ENCODE measurements at places on chromosomes 13 and 19. TPM values are rescaled to one million over a fixed set of nuclear protein-coding genes. Genes with fewer than 3 reads are reported as not detected.

GRCh38 chr19:50204811-50205675 lies 1.6 kb downstream of the MYH14 start:
- DNase-seq = no peak

- no peak for DNase-seq
These were observed 27.2 kb upstream of the FBL start for GRCh38 chr19:39873385-39873784.

GRCh38 chr13:43877766-43878165 lies 1.8 kb downstream of the CCDC122 start:
- DNase-seq = no peak

Gene PSPN
- 3.5 TPM for total RNA-seq

GRCh38 chr13:46170687-46171086 lies 11.3 kb downstream of the LCP1 start:
- DNase-seq = no peak

- DNase-seq = no peak
These were observed 3.0 kb upstream of the PRKD2 start for GRCh38 chr19:46719629-46720502.

- no peak for DNase-seq
These were observed 5.6 kb upstream of the DPF1 start for GRCh38 chr19:38229585-38230073.

Gene LILRB4
- total RNA-seq = 5.1 TPM

Gene SELENOV
- not detected for total RNA-seq

Gene IRGC
- total RNA-seq = not detected

Gene ZNF274
- total RNA-seq = 33.1 TPM

DNA sequence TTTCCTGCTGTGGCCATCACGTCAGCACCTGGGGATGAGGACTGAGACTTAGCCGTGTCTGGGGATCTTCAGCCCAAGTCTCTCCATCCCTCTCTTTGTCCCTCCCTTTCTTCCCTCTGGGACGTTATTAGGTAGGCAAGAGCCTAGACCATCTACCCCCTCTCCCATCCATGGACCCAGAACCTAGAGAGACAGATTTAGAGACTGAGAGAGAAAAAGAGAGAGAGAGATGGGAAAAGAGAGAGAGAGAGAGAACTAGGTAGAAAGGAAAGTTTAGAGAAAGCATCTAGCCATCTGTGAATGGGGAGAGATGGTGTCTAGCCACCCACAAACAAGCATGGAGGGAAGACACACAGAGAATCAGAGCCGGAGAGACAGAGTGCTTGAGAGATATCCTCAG lies 473 bp downstream of the KLK4 start:
- no peak for DNase-seq

Gene PCDH9
- total RNA-seq = 12.0 TPM

DNA sequence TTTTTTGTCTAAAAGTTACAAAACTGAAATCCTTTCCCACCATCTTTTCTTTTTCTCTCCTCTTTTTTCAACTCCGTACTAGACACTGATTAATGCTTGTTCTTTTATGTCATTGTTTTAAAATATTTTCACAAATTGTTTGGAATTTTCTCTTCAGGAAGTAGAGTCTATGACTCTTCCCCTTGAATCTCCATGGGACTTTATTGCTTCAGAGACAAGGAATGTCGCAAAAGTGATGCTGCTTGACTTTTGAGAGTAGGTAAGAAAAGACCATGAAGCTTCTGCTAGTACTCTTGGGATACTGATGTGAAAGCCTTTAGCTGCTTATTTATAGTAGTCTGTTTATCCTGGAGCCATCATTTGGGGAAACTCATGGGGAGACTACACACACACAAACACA lies 260.1 kb upstream of the SLC10A2 start:
- no peak for DNase-seq

Gene LPAR2
- total RNA-seq = 1.9 TPM

GRCh38 chr13:31011901-31012654 lies 79.6 kb downstream of the TEX26 start:
- no peak for DNase-seq

- no peak for DNase-seq
These were observed 26.5 kb downstream of the MED26 start for GRCh38 chr19:16601378-16602052.

Gene USHBP1
- total RNA-seq = 29.4 TPM

Gene ZNF211
- total RNA-seq = 17.5 TPM

Gene LRRC63
- total RNA-seq = not detected

DNA sequence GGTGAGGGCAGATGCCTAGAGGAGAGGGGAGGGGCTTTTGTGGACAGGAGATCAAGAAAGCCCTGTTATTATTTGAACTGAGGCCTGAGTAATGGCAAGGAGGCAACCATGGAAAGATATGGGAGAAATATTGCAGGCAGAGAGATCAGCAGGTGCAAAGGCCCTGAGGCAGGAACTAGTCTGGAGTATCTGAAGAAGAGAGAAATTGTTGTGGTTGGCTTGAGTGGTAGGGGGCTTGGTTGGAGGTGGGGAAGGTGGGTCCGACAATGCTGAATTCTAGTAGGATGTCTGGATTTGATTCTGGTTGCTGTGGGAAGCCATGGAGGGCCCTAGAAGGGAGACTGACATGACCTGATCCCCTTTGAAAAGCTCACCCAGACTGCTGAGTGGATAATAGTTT lies 2.4 kb upstream of the URI1 start:
- DNase-seq = no peak

Gene EXOC3L2
- 2.7 TPM for total RNA-seq

DNA sequence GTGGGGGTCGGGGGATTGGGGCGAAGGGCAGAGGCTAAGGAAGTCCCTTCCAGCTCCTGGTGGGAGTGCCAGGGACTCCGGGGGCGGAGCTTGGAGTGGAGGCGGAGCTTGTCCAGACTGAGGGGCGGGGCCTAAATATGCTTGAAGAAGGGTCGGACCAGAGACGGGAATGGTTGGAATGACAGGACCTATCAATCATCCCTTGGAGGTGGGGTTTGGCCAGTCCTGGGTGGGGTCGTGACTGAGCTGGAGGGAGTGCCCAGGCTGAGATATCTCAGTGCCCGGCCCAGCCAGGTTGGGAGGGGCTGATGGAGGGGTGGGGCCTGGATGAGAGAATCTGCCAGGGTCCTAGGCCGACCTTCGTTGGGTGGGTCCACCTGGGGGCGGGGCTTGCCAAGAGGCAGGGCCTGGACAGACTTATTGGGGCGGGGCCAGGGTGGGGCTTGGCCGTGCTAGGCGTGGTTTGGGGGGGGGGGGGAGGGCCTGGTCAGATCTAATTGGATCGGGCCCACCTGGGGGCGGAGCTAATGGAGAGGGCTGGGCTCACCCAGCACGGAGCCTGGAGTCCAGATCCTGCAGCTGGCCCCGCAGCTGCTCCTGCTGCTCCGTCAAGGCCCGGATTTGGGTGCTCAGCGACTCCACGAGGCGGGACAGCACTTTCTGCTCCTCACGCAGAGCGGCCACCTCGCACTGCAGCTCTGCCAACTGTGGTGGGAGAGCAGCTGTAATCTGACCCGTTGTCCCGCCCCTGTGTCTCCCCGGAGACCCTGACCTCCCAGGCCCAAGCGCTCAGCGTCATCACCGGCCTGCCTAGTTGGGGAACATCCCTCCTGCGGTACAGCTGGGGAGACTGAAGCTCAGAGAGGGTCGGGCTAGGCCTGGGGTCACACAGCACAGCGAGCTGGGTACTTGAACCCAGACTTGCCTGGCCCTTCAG lies 2.6 kb upstream of the WIZ start:
- DNase-seq = peak; percentile 90

DNA sequence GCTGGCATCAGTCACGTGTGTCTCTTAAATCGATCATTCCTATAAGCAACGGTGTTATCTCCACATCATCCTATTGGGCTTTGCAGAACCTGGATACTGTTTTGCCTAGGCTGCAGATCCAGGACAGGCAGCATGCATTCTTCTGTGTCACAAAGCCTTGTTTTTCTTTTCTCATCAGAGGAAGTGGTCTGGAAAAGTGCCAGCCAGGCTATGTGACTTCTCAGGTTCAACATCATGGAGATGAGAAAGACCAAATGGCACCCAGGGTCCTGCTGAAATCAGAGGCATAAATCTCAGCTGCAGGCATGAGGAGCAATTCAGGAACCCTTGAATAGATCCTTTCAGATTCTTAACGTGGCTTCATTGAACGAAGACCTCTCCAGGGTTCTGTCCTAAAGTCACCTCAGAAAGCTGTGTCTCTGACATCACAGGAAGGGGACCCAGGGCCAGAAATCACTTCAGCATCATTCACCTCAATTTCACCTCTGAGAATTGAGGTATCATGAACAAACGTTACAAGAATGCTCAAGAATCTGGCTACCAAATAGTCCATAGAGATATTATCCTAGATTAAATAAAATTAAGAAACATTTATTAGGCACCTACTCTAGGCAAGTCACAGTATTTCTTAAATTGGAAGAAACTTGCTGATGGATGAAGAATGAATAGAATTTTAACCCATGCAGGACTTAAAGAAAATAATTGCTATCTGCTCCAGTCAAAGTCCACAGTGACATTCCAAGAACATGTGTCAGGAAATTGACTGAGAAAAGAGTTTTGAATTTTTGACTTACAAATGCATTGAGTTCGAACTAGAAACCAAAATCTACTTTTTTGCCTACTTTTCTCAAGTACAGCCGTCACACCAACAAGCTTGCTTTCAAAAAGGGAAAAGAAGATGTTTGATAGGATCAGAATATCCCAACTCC lies 124.1 kb downstream of the COG6 start:
- DNase-seq = peak; percentile 21

DNA sequence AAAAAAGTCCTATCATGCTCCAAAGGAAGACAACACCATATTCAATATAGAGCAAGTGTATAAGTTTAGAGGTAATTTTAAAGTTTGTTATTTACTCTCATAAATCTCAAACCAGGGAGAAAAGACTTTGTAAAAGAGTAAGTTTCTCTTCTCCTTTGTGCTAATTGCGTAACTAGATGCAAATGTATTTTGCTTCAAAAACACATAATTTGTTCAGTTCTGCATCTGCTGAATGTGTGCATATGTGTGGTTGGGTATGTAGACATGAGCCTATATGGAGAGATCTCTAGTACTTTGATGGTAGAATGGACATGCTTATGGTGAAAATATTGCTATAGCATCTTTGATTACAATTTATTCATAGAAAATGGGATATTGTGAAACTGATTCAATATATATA lies 17.8 kb upstream of the MIR17HG start:
- no peak for DNase-seq

Gene FBXO27
- 6.9 TPM for total RNA-seq

- DNase-seq = no peak
These were observed 51.2 kb downstream of the KLF2 start for GRCh38 chr19:16375936-16376185.

Gene NLRP12
- total RNA-seq = 2.9 TPM

GRCh38 chr19:13803038-13803437 lies 7.8 kb downstream of the ZSWIM4 start:
- no peak for DNase-seq

DNA sequence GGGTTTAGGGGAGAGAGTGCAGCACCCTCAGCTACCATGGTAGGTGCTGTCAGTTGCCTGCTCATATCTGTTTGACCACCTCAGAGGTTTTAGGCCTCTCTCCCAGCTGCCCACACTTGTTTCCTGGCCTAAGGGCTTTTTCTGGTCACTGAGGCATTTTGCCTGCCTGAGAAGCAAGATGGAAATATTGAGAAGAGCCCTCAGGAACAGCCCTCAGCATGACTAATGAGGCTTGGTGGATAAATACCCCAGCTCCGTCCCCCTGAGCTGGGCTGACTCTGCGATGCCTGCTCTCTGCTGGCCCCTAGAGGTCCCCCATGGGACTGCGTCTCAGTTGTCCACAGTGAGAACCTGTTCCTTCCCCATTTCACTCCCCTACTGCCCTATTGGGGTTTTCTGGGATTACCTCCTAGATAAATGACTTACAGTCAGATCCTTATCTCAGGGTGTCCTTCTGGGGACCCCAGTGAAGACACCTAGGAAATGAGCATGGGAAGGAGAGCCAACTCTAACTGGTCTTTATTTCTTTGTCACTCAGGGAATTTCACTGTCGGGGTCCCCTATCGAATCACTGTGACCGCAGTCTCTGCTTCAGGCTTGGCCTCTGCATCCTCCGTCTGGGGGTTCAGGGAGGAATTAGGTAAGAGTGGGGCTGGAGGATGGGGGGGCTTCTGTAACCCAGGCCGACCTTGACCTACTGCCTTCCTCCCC lies 13.3 kb downstream of the PALM3 start:
- no peak for DNase-seq

- DNase-seq = no peak
These were observed 2411.1 kb downstream of the PCDH9 start for GRCh38 chr13:64819081-64819480.

- DNase-seq = no peak
These were observed 43.6 kb upstream of the UQCRFS1 start for GRCh38 chr19:29256516-29256915.

DNA sequence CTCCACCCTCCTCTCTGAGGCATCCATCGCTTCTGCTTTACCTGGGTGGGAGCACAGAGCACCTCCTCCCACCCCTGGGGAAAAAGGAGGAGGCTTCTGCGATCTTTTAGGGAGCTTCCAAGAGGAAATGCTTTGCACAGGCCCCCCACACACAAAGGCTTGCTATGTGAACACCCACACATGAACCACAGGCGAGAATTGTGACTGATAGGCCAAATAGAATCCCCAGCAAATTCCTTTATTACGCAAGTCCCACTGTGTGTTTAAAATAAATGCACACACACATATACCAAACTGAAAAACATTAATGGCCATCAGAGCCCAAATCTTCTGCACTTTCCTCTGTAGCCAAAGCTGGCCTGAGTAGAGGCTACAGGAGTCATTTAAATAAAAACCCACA lies 50.6 kb downstream of the HSPH1 start:
- DNase-seq = no peak

DNA sequence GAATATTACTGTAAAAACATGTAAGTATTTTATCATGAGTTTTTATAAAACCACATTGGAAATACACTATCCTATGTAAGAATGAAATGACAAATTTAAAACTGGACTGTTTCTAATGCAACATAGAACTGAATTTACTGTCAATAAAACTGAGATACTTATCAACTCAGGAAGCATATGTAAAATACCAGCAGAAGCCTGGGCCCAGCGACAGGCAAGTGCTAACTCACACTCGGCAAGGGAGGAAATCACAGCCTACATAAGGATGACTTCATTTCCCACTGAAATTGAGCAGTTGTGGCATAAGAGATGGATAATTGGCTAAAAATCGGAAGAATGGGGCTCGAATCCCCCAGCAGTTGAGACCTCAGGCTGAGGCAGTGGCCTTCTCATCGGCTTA lies 12.1 kb downstream of the PROZ start:
- no peak for DNase-seq

Gene GNG7
- total RNA-seq = 5.3 TPM
